ENCODE measurements at places on chromosomes 3 and 15.

- peak; percentile 74 for DNase-seq
These were observed 506 bp upstream of the ATP1B3 start for GRCh38 chr3:141875893-141876380.

- DNase-seq, result peak; percentile 27
These were observed 3.0 kb upstream of the BUB1B start for GRCh38 chr15:40157778-40158447.

- DNase-seq, result no peak
These were observed 76.0 kb upstream of the TSC22D2 start for GRCh38 chr3:150331978-150332568.

- no peak for DNase-seq
These were observed 39.6 kb downstream of the HGD start for GRCh38 chr3:120642368-120642948.

All from large intestine (tissue), 12 donors.